ENCODE measurements at places on chromosomes 3 and 15.

- peak; percentile 27 for DNase-seq
Observed at GRCh38 chr3:128681369-128681829, 30.8 kb upstream of the RPN1 start.

GRCh38 chr15:67085237-67085817 lies 19.9 kb downstream of the SMAD3 start:
- DNase-seq: no peak

DNA sequence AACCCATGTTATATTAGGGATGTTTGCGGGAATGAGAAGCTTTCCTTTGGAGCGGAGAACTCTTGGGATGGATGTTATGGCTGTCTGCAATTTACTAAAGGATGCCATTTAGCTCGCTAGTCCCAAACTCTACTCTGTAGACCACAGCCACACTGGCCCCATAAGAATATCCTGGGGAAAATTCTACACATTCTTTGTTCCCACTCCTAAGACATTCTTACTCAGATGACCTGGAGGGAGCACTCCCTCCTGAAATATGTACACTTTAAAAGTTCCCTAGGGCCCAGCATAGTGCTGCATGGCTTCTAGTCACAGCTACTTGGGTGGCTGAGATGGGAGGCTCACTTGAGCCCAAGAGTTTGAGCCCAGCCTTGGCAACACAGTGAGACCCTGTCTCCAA lies 288.7 kb upstream of the RORA start:
- DNase-seq: no peak

GRCh38 chr15:70698426-70698825 lies 64.9 kb downstream of the UACA start:
- DNase-seq: no peak
